ENCODE measurements at places on chromosomes 2 and 18. TPM values are rescaled to one million over a fixed set of nuclear protein-coding genes. Genes with fewer than 3 reads are reported as not detected.

DNA sequence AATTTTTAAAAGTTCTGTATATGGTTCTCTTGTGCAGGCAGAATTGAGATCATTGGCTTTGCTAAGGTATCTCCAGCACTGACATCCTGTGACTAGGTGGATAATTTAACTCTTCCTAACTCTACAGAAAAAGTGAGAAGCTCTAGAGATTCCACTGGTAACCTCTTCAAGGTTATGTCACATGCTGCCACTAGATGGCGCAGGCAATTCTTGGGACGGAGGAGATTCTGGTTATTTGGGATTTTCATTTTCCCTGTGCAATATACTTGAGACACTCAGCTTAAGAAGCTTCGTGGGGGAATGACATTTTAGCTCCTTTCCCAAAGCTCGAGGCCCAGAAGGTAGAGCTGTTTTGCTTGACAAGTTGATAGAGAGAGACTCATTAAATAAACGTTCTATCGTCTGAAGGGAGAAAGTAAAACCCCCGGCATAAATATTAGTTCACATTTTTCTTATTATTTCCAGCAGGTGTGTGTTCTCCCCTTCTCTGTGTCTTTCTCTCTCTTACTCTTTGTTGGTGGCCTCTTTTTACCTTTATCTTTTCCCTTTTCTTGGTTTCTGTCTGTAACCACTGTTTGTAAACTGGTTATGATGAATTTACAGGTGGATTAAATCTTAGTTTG, 26.6 kb upstream of the LANCL1 start:
- H3K4me1 ChIP-seq = no peaks in the 10 kb centered on the region
- DNase-seq = peak; percentile 33

GRCh38 chr18:76764291-76764901, 58.0 kb upstream of the ZNF236 start:
- no peak for DNase-seq
- no peaks in the 10 kb centered on the region for H3K4me1 ChIP-seq
- no peaks in the 10 kb centered on the region for H3K36me3 ChIP-seq

DNA sequence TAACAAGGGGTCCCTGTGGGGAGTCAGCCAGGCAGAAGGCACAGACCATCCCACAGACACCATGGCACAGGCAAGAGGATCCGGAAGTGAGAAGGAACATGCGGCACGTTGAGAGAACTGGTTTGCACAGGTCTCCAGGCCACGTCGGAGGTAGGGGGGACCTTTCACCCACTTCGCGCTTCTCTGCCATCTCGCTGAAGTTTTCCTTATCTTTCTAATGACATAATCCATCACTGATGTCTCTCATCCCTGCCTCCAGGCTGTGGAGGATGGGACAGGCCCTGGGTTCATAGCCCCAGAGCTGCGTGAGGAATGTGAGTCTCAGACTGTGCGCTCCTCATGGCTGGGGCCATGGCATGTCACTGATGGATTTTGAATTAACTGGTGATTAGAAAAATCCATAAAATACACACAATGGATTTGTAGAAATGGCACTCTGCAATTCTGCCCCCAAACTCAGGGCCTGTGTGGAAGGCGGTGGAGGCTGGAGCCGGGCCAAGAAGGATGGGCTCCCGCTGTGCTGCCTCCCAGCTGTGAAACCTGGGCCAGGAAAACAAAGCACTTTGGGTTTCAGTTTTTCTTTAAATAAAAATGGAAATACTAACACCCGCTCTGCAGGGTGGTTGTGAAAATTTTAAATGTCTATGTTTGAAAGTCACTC, 113.3 kb upstream of the ALKAL2 start:
- H3K36me3 ChIP-seq = no peaks in the 10 kb centered on the region
- H3K27me3 ChIP-seq = no peaks in the 10 kb centered on the region
- no peaks in the 10 kb centered on the region for H3K4me1 ChIP-seq
- no peak for DNase-seq

The CFAP65 gene
- total RNA-seq = not detected

The CNDP1 gene
- total RNA-seq = not detected

The OR6B2 gene
- not detected for total RNA-seq

The POTEJ gene
- total RNA-seq = not detected

DNA sequence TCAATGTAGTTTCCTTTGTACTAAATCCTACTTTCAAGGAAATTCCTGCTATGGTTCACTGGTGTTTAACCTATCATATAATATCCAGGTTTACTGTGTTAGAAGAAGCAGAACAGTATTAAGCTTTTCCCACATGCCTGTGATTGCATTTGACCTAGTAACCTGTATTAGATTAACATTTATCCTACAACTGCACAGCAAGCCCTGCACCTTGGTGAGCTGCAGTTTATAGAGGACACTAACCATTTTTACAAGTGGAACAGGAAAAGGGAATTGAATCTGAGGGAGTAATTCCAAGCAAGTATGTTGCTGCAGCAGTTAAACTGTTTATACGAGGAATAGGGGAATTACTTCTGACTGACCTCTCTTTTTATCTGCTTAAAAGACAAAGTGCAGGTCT, 328.6 kb downstream of the ETAA1 start:
- H3K36me3 ChIP-seq = no peaks in the 10 kb centered on the region
- no peaks in the 10 kb centered on the region for H3K4me1 ChIP-seq
- H3K27me3 ChIP-seq = no peaks in the 10 kb centered on the region

The ST8SIA3 gene
- not detected for total RNA-seq

GRCh38 chr2:198004921-198005829, 200.8 kb downstream of the PLCL1 start:
- H3K36me3 ChIP-seq = no peaks in the 10 kb centered on the region
- H3K4me1 ChIP-seq = no peaks in the 10 kb centered on the region
- DNase-seq = no peak
- H3K27ac ChIP-seq = no peak overlapping the region

- peaks cover 8% of the 10 kb centered on the region for H3K27me3 ChIP-seq
- H3K4me3 ChIP-seq = no peak overlapping the region
- no peaks in the 10 kb centered on the region for H3K4me1 ChIP-seq
- no peak for DNase-seq
- H3K36me3 ChIP-seq = no peaks in the 10 kb centered on the region
Measured at GRCh38 chr2:172296267-172297046, 130.9 kb upstream of the ITGA6 start.

- H3K4me1 ChIP-seq = no peaks in the 10 kb centered on the region
- H3K4me3 ChIP-seq = no peak overlapping the region
- H3K27me3 ChIP-seq = no peaks in the 10 kb centered on the region
- H3K27ac ChIP-seq = no peak overlapping the region
- peak; percentile 49 for DNase-seq
Measured at GRCh38 chr18:31741097-31741735, 19.5 kb downstream of the SLC25A52 start.

GRCh38 chr18:63083020-63083531, 236.5 kb downstream of the BCL2 start:
- peak; percentile 56 for DNase-seq
- no peaks in the 10 kb centered on the region for H3K36me3 ChIP-seq
- H3K4me3 ChIP-seq = no peak overlapping the region
- no peak overlapping the region for H3K27ac ChIP-seq
- H3K4me1 ChIP-seq = no peaks in the 10 kb centered on the region

DNA sequence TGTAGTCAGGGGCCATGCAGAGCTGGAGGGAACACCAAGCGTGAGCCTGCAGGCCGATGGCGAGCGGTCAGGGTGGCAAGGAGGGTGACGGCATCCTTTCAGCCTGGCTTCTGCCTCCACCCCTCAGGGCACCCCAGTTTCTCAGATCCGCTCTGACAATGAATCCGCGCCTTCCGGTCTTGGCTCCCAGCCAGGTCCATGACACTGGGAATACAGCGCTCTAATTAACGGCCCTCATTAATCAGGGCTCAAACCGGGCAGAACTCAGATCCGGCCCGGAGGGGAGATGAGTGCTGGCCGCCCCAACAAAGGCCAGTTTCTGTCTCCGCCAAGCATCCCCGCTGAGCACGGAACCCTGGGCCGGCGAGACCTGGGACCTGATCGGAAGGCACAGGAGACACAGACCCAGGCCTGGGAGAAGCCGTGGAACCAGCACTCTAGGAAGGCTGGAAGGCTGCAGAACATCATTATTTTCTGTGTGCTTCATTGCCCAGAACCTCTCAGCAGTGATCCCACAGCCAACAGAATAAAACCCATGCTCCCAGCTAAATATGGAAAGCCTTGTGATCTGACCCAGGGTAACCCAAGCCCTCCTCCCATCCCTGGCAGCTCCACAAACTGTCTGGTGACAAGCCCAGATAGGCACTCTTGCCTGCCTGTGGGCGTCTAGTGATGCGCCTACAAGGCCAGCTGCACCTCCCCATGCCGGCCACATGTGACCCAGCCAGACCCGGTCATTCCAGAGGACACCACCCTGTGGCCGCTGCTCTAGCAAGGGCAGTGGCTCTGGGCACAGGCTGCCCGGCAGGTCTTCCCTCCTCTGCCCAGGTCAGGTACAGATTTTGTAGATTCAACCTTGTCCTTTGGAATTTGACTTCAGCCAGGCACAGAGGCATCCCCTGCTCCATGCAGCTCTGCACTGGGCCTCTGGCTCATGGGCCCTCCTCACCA, 438.7 kb upstream of the MYT1L start:
- H3K27ac ChIP-seq = no peak overlapping the region
- H3K36me3 ChIP-seq = no peaks in the 10 kb centered on the region
- H3K27me3 ChIP-seq = no peaks in the 10 kb centered on the region
- no peaks in the 10 kb centered on the region for H3K4me1 ChIP-seq

The KCNS3 gene
- 1.3 TPM for total RNA-seq

GRCh38 chr18:79947881-79948610, 3.4 kb downstream of the SLC66A2 start:
- H3K27ac ChIP-seq = no peak overlapping the region
- H3K4me3 ChIP-seq = no peak overlapping the region
- H3K36me3 ChIP-seq = peaks cover 3% of the 10 kb centered on the region
- no peak for DNase-seq
- H3K27me3 ChIP-seq = no peaks in the 10 kb centered on the region
- H3K4me1 ChIP-seq = peaks cover 5% of the 10 kb centered on the region

The LHCGR gene
- not detected for total RNA-seq

GRCh38 chr2:11480406-11480805, 14.4 kb upstream of the E2F6 start:
- no peak overlapping the region for H3K4me3 ChIP-seq
- H3K4me1 ChIP-seq = no peaks in the 10 kb centered on the region
- DNase-seq = no peak
- no peaks in the 10 kb centered on the region for H3K36me3 ChIP-seq

DNA sequence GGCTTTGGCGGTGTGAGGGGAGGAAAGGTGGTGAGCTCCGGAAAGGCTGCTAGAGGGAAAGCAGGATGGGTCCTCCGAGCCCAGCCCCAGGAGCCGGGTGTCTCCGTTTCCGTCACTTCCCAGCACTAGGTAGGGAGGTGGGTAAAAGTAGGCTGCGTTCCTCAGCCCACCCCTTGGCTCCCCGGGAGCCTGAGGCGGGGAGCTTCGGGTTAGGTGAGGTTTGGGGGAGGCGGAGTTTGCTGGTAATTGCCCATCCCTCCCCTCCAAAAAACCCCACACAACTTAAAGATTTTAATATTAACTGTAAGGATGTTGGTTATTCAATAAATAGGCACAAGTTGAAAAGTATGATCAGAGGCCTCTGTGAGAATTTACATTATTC, 552 bp upstream of the ATF2 start:
- DNase-seq = no peak
- H3K4me1 ChIP-seq = no peaks in the 10 kb centered on the region
- H3K27me3 ChIP-seq = no peaks in the 10 kb centered on the region
- peak overlapping the region; percentile 88 for H3K4me3 ChIP-seq

GRCh38 chr18:13268158-13269012, 49.8 kb downstream of the LDLRAD4 start:
- H3K27ac ChIP-seq = no peak overlapping the region
- no peak overlapping the region for H3K4me3 ChIP-seq
- peak; percentile 86 for DNase-seq
- H3K36me3 ChIP-seq = no peaks in the 10 kb centered on the region
- H3K4me1 ChIP-seq = no peaks in the 10 kb centered on the region
- H3K27me3 ChIP-seq = no peaks in the 10 kb centered on the region

GRCh38 chr2:33371304-33372090, 105.0 kb upstream of the RASGRP3 start:
- H3K27me3 ChIP-seq = no peaks in the 10 kb centered on the region
- H3K4me1 ChIP-seq = no peaks in the 10 kb centered on the region
- H3K4me3 ChIP-seq = no peak overlapping the region

DNA sequence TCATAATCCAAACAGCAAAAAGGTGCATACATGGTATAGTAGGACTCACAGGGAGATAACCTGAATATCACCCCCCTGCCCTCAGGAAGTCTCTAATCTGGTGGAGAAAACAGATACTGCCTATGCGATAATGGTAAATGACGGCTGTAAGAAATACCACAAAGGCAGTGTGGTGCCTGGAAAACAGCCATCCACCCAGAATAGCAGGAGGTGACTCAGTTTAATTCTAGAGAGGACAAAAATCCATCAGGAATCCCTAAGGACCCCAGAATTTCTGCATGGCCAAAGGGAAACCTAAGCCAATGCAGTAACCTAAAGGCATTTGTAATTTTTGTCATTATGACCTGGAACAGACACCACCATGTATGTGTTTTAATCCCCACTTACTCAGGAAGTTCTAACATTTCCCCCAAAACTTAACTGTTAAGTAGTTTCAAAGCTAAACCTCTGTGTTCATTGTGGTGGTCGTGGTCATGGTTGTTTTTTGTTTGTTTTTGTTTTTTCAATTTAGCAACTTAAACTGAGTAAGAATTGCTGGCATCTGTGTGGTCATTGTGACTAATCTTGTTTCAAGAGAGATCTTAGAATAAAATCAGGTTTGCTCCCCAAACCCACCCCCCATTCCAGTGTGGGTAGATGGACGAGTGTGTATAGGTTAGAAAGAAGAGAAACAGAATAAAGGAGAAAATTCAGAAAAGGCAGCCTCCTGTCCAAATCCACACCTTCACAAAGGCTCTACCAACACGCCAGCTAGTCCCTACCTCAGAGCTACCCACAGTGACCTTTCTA, 121.5 kb upstream of the CDCA7 start:
- H3K27ac ChIP-seq = no peak overlapping the region
- peak; percentile 73 for DNase-seq
- peaks cover 2% of the 10 kb centered on the region for H3K36me3 ChIP-seq
- no peaks in the 10 kb centered on the region for H3K27me3 ChIP-seq

DNA sequence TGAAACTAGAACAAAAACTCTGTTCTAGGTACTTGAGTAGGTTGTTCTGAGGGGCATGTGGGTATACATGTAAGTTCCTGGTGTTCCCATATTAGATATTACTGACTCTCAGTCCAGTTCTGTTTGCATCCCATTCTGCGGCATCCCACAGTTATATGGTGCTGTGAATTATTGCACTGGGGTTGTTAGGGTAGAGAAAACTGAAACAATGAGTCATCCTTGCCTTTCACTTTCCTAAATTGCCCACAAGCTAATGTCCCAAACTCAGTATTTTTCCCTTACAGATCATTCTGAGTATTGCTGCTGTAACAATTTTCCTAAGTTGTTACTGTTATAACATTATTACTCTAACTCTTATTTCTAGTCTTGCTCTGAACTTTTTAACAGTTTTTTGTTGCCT, 3.0 kb downstream of the WDR75 start:
- H3K4me1 ChIP-seq = no peaks in the 10 kb centered on the region
- DNase-seq = peak; percentile 16
- H3K4me3 ChIP-seq = no peak overlapping the region
- no peak overlapping the region for H3K27ac ChIP-seq
- no peaks in the 10 kb centered on the region for H3K27me3 ChIP-seq

- no peak for DNase-seq
- no peaks in the 10 kb centered on the region for H3K27me3 ChIP-seq
- no peak overlapping the region for H3K4me3 ChIP-seq
- H3K27ac ChIP-seq = no peak overlapping the region
Measured at GRCh38 chr2:125747165-125747425, 908.9 kb upstream of the GYPC start.

The ILKAP gene
- 24.9 TPM for total RNA-seq
